Left kidney (tissue), 8 donors: ENCODE measurements at places on chromosomes 16 and 17. TPM values are rescaled to one million over a fixed set of nuclear protein-coding genes. Genes with fewer than 3 reads are reported as not detected.

DNA sequence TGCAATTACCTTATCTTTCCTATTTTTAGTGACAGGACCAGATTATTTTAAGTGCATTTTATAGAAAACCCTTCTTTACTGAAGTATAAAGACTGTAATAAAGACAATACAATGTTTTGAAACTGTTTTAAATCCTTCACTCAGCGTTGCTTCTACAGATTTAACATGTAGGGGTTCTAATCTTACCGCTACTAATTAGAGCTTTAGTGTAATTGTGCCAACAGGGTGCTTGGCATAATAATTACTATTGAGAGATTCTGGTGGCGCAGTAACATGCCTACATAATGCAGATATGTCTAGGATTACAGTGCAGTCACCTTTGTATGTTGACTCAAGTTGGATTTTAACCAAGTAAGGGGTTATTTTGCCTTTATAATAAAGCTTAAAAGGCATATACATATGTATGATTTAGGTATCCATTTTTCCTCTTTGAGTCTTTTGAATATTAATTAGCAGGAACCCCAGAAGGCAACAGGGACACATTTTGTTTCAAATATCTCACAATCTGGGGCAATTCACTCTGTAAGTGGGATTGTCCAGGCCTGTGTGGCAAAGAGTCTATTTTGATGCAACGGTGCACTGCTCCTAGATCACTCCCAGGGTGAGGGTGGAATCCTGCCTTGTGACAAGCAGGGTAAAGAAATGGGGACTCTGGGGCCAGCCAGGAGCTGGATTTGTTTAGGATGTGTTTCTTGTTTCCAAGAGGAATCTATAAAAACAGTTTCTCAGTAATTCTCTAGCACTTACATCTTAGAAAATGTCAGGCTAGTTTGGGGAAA is 604.7 kb upstream of the SALL1 start:
- DNase-seq: no peak

DNA sequence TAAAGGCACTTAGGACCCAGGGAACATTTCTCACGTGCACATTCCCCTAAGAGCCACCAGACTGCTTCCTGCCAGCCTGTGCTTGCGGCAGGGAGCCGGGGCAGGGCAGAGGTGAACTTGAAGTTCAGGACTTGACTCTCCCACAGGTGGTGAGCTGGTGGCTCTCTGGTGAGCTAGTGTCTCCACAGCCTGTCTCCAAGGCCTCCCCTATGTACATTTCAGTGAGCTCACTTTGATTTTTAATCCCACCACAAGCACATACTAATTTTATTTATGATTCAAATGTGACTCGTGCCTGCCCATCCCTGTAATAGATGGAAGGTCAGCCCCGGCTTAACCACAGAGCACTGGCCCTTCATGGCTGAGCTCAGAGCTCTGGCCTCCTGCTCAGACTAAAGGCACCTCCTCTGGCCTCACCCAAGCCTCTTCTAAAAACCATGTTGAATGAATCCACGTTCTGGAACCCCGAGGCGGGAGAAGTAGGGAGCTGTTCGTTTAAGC is 9.2 kb downstream of the SNN start:
- no peak for DNase-seq

The PLCG2 gene
- polyA plus RNA-seq: 64.1 TPM

- DNase-seq: no peak
Observed at GRCh38 chr17:56835264-56835585, 1.3 kb downstream of the DGKE start.

The ATF7IP2 gene
- 28.2 TPM for polyA plus RNA-seq

DNA sequence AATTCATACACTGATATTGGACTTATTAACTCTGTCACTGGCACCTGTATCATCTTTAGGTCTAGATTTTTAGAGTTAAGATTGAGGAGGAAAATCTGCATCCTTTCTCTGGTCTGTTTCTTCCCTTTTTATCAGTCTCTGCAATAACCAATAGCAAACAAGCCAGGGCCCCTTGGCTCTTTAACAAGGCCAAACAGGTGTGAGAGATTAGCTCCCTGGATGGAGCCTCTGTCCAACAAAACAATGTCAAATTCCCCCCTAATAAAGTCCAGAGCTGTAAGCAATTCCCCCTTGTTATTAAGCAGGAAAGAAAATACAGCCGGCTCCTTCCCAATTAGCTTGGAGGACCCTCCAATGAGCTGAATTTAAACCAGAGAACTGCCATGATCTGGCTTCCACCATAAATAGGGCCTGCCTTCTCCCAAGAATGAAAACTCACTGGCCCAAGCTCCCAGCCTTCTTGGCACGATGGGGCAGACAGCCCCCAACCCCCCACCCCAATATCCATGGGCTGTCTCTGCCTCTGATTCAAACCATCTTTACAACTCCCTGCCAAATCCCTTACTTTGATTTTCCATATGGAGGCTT is 56.1 kb upstream of the SOX9 start:
- DNase-seq: no peak

The GRIN2A gene
- polyA plus RNA-seq: 9.2 TPM

GRCh38 chr17:66733759-66734158 is 101.2 kb upstream of the CACNG5 start:
- DNase-seq: no peak

GRCh38 chr16:24822542-24822941 is 23.2 kb upstream of the SLC5A11 start:
- DNase-seq: no peak

GRCh38 chr17:55285340-55286301 is 20.9 kb downstream of the HLF start:
- no peak for DNase-seq

DNA sequence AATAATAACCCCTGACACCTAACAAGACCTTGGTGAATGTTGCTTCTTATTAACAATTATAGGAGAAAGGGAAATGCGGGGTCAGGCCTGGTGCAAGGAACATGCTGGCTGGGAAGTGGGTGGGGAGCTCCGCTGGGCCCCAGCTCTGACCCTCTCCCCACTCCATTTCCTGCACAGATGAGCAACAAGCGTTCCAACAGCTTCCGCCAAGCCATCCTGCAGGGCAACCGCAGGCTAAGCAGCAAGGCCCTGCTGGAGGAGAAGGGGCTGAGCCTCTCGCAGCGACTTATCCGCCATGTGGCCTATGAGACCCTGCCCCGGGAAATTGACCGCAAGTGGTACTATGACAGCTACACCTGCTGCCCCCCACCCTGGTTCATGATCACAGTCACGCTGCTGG is 23.0 kb downstream of the RHBDL3 start:
- no peak for DNase-seq

- DNase-seq: no peak
Observed at GRCh38 chr16:86252596-86252995, 257.7 kb upstream of the FOXF1 start.

The CFAP52 gene
- 5.1 TPM for polyA plus RNA-seq

The MFSD11 gene
- polyA plus RNA-seq: 32.6 TPM

DNA sequence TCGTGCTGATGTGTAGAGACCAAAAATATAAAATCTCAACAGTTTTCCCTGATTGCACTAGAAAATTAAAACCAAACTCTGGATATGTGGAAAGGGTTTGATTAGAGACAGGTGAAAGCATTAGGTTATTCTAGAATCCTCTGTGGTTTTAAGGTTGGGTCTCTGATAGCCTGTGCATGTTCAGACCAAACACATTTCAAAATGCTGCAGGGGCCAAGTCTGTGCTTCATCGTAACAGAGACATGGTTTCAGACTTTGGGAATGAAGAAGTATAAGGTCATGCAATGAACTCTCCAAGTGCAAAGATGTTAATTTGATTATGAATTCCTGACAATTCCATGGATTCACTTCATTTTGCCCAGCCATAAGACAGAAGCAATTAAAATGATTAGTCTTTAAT is 261.0 kb upstream of the KCNJ16 start:
- no peak for DNase-seq

The PARN gene
- polyA plus RNA-seq: 43.5 TPM

GRCh38 chr17:79803997-79804855 is 7.3 kb upstream of the CBX8 start:
- no peak for DNase-seq

DNA sequence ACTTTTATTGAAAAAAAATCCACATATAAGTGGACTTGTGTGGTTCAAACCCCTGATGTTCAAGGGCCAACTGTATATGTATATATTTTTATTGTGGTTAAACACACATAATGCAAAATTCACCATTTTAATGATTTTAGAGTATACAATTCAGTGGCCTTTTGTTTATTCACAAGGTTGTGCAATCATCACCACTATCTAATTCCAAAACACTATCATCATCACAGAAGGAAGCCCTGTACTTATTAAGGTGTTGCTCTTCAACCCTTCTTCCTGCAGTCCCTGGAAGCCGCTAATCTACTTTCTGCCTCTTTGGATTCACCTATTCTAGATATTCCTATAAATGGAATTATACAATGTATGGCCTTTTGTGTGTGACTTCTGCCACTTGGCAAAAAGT is 23.0 kb downstream of the MAP2K6 start:
- no peak for DNase-seq

The NPTX1 gene
- polyA plus RNA-seq: 1.00 TPM

The BCAS3 gene
- 29.1 TPM for polyA plus RNA-seq
